Anterior cingulate cortex (tissue), 58 donors: ENCODE measurements at places on chromosomes 13 and 19.

GRCh38 chr19:40809358-40810086 is 10.5 kb downstream of the EGLN2 start:
- DNase-seq: no peak

GRCh38 chr13:71054358-71054757 is 812.6 kb downstream of the DACH1 start:
- DNase-seq: no peak

- no peak for DNase-seq
Measured at GRCh38 chr13:103957939-103958338, 891.7 kb upstream of the SLC10A2 start.

GRCh38 chr13:40151673-40152072 is 496.2 kb downstream of the COG6 start:
- no peak for DNase-seq

DNA sequence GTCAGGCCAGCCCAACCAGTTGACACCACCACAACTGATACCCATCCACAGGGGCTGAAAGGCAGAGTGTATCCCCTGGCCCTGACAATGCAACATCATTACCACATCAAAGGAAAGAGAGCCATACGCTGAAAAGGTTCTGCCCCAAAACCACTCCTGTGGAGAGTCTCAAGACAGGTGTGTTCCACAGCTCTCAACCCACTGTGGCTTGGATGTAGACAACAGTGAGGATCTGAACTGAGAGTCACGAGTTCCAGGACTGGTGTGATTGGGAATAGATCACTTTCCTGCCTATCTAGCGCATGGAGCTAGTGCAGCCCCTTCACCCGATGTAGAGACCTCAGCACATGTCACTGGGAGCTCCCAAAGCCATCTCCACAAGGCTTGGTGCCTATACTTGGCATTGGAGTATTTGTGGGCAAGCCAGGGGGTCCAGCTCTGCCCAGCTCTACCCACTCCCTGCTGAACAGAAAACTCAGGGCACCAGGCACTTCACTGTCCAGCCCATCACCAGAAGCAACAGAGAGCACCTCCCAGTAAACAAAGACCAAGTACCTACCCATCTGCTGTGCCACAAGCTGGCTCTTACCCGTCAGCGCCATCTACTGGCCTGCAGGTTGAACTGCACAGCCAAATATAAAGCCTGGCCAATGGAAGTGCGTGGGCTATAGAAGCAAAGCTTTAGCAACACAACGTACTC is 579.5 kb downstream of the UQCRFS1 start:
- DNase-seq: no peak

- peak; percentile 63 for DNase-seq
Measured at GRCh38 chr13:113724780-113725315, 34.2 kb upstream of the TMEM255B start.

GRCh38 chr13:22980936-22981335 is 199.8 kb upstream of the SGCG start:
- no peak for DNase-seq

DNA sequence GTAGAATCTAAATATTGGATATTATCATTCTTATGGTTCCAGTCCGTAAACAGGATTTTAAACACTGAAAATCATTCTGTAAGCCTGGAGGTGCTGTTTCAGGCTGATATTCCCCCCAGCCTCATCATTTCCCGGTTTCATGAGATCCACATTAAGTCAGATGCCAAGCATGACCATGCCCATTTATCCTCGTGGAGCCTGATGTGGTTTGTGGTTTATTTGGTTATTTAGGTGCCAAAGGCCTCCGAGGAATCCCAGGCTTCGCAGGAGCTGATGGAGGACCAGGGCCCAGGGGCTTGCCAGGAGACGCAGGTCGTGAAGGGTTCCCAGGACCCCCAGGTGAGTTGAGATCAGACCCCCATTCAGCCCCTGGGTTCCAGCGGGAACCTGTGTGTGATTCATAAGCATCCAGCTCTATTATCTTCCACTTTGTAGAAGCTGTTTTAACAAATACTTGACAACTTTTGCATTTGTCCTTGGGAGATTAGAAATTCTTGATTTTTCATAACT is 92.5 kb downstream of the RAB20 start:
- no peak for DNase-seq

DNA sequence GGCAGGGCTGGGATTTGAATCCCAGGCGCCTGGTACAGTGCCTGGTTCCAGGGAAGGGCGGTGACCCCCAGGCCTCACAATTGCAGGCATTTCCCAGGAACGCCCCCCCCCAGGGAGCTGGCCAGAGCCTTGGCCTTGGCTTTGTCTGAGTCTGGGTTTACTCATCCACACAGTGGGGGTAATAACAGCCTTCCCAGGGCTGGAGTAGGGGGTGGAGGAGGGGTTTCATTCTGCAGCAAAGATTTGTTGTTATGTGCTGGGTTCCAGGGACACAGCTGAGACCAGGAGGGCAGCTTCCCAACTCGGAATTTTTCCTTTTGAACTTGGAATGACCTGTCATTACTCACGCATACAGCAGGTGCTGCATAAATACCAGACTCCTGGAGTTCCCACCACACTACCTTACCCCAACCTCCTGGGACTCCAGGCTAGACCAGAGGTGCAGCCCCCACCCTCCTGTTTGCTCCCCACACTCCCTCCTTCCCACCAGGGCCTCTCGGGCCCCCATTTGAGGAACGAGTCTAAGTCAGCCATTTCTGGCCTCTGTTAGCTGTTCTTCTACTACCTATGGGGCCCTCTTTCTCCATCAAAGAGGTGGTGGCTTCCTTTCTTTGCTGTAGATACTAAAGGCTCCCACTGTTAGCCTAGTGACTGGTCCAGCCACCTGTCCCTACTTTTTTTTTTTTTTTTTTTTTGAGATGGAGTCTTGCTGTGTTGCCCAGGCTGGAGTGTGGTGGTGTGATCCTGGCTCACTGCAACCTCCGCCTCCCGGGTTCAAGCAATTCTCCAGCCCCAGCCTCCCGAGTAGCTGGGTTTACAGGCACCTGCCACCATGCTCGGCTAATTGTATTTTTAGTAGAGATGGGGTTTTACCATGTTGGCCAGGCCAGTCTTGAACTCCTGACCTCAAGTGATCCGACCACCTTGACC is 1.6 kb upstream of the ADAMTS10 start:
- DNase-seq: peak; percentile 8

- no peak for DNase-seq
Measured at GRCh38 chr19:55173714-55174409, 6.2 kb downstream of the SYT5 start.

DNA sequence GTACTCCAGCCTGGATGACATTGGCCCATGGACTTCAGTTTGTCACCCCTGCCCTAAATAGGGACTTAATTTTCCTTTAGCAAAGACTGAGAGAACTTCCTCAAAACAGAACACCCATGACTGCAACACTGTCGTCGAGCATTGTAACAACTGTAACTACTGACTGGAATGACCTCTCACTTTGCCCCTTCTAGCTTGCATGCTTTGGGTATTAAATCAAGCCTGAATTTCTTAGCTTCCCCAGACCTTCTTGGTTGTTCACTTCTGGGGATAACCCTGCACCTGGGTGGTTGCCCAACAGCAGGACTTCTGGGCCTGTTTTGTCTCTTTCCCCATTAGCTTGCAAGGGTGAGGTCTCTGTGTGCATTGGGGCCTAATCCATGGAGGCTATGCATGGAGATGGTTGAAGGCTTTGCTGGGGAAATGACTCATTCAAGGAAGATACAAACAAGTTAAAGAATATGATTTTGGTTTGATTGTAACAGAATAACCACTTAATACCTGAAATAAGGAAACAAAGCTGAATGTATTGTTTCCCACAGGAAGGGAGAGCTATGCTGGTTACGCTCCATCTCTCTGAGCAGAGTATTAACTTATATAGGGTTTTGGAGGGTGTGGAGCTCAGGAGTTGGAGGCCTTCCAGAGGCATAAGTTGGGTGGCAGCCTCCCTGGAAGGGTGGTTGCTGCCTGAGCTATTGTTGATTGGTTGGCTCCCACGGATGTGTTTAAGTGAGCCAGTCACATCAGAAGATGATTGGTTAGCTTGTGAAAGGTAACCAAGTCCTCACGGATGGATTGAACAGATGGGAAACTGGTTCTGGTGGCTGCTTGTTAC is 34.7 kb upstream of the UBAC2 start:
- no peak for DNase-seq

- no peak for DNase-seq
Measured at GRCh38 chr13:97107815-97108529, 113.7 kb upstream of the OXGR1 start.

DNA sequence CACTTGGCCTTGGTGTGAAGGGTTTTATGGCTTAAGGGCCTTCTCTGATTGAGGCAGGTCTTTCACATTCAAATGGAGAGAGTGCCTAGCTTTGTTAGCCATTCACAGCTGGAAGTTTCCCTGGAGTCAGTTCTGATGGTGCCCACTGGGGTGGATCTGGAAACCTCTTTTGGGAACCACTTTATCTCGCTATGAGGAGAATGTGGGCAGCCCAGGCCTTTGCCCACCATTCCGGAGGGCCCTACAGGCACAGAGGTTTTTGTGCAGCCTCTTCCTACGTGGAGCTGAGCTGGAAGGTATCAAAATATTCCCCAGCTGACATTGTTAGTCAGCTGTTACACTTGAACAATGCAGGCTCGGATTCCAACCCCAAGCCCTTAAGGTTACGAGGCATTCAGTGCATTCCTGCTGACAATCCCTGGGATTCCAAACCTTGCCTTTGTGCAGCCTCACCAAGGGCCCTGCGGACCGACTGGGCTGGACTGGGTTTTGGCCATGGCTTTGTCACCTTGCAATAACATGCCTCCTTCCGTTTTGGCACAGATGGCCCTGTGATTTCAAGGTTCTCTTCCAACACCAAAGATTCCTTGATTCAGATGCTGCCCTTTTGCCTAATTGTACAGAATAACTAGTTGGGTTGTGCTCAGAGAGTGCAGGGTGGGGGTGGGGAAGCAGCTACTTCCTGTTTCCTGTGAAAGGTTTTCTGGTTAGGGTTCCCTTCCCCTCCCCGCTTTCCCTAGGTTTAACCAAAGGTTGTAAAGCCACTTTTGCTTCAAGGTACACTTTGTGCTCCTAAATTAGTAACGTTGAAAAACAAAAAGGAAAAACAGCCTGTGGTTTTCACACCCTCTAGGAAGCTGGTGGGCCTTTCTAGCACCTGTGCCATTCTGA is 27.0 kb downstream of the SAE1 start:
- no peak for DNase-seq

- no peak for DNase-seq
Measured at GRCh38 chr13:97300871-97301270, 78.7 kb downstream of the MBNL2 start.

GRCh38 chr13:21075379-21076249 is 14.2 kb upstream of the LATS2 start:
- DNase-seq: no peak

- no peak for DNase-seq
Measured at GRCh38 chr13:76976490-76976889, 15.4 kb upstream of the CLN5 start.

- no peak for DNase-seq
Measured at GRCh38 chr19:48999481-49000325, 6.0 kb downstream of the RUVBL2 start.

- DNase-seq: no peak
Measured at GRCh38 chr13:104993708-104994107, 1541.8 kb downstream of the EFNB2 start.

- no peak for DNase-seq
Measured at GRCh38 chr19:11452620-11453310, 17.3 kb downstream of the PRKCSH start.

- no peak for DNase-seq
Measured at GRCh38 chr13:84077271-84077670, 195.0 kb upstream of the SLITRK1 start.

GRCh38 chr19:43534816-43535761 is 2.1 kb downstream of the ZNF575 start:
- peak; percentile 20 for DNase-seq

GRCh38 chr19:49512970-49513745 is 697 bp downstream of the FCGRT start:
- no peak for DNase-seq

DNA sequence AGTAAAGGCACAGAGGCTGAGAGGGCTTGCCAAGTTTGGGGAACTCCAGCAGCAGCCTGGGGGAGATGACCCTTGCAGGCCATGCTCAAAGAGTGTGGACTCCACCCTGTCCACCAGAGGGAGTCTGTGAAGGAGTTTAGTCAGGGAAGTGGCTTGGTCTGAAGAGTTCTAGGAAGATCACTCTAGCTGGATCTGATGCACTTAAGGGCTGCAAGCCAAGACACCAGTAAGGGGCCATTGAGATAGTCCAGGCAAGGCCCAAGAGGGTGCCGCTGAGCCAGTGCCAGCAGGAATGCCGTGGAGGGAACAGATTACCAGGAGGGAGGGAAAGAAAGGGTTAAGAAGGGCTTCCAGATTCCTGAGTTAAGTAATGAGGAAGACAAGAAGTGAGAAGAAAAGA is 68.7 kb downstream of the ZAR1L start:
- DNase-seq: no peak

- no peak for DNase-seq
Measured at GRCh38 chr19:49135686-49136085, 16.3 kb downstream of the PPFIA3 start.

GRCh38 chr13:90968166-90968904 is 379.2 kb upstream of the MIR17HG start:
- DNase-seq: no peak

DNA sequence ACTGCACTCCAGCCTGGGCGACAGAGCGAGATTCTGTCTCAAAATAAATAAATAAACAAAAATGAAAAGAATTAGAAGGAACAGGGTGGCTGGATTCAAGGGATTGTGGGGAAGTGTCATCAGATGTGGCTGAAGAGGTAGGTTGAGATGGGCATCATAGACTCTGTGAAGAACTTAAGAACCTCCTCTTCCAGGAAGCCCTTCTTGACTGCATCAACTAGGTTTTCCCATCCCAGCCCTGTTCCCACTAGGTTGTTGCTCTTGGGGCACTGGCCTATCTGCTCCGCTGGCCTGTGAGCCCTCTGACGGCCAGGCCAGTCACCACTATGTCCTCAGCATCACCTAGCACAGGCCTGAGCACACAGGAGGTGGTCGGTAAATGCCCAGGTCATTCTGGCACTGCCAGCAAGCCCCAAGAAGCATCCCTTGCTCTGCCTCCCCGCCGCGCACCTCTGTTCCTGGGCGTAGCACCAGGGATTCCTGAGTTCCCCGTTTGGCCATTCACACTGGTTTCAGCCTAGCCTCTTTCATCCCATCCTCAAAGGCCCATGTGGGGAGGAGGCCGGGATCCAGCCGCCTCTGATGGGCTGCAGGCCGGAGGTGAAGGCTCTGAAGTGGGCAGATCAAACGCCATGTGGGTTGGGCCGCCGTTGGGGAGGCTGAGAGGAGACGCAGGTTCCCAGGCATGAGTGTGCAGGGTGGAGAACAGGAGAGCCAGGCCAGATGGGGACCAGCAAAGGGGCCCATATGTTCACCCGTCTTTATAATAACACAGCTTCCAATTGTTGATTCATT is 27.6 kb upstream of the SLC1A5 start:
- no peak for DNase-seq

DNA sequence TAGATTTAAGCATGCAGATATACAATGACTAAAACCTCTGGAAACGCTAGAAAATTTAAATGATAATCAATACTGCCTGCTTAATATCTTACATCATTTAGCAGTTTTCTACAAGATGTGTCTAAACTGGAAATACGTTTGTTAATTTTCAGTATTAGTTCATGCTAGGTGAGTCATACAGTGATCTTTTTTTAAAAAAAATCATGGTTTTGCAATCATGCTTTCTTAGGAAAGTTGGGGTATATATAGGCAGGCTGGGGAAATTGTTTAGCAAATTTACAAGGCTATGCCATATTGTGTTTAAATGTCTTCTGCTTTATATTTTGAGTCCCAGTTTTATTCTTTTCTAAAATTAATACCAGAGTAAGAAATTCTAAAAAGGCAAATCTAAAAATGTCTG is 245.4 kb upstream of the SPRY2 start:
- DNase-seq: no peak
